ENCODE measurements at places on chromosomes 2 and 18.
A peak's percentile ranks its signal among the peaks of the same experiment; 100 is the strongest.

DNA sequence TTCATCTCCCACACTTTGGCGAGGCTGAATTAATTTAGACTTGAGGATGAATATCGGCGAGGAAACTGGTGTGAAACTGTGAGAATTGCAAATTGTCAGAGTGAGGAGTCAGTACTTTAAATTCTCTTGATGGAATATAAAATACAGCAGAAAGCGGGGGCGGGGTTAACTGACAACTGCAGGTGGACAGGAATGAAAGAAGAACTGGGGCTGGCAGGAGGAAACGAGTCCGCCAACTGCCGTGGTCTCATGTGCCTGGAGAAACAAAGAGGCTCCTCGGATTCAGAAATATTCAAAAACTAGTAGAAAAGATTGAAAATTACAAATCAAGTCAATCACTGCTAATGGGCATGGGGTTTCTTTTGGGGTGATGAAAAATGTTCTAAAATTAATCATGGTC is 44.3 kb downstream of the MOGAT1 start:
- peaks cover 20% of the 10 kb centered on the region for H3K4me1 ChIP-seq
- peak overlapping the region; percentile 3 for H3K27ac ChIP-seq
- DNase-seq = no peak

- H3K27me3 ChIP-seq = no peaks in the 10 kb centered on the region
- H3K36me3 ChIP-seq = no peaks in the 10 kb centered on the region
- no peaks in the 10 kb centered on the region for H3K4me1 ChIP-seq
- no peak overlapping the region for H3K4me3 ChIP-seq
- DNase-seq = no peak
- H3K27ac ChIP-seq = no peak overlapping the region
These were observed 593.1 kb upstream of the NRXN1 start for GRCh38 chr2:51624995-51625394.

DNA sequence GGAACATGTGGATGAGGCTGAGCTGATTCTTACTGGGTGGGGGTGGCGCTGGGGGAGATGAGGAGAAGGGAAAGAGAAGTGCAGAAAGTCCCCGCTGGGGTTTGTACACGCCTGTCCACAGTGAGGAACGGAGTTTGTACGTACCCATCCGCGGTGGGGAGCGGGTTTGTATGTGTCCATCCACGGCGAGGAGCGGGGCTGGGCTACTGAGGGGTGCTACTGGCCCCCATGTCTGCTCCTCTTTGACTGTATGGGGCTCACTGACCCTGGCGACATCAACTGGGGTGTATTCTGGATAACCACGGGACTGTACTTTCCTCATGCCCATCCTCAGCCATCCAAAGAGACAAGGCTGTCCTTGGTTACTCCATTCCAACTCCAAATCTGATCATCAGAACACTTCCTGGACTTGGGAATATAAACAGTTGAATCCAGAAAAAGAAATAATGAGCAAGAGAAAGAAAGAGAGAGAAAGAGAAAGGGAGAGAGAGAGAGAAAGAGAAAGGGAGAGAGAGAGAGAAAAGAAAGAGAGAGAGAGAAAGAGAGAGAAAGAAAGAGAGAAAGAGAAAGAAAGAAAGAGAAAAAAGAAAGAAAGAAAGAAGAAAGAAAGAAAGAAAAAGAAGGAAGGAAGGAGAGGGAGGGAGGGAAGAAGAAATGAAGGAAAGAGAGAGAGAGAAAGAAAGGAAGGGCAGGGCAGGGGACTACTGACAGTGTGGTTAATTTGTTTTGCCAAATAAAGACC is 21.0 kb downstream of the MAL start:
- no peaks in the 10 kb centered on the region for H3K27me3 ChIP-seq
- no peak overlapping the region for H3K4me3 ChIP-seq
- no peak for DNase-seq

DNA sequence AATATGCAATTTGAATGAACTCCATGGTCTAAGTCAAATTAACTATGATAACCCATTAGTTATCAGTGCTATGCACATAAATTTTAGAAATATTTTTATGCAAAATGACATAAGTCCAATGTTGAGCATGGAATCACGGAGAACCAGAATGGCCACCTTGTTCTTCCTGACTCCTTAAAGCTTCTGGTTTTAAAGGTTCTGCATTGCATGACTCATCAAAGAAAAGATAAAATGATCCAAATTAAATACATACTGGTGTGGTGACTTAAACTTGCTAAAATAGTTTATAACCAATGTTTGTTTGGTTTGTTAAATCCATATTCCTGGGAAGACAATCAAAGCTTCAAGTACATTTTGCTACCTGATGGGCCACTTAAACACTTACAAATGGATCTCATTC is 1146.9 kb upstream of the NRXN1 start:
- H3K36me3 ChIP-seq = no peaks in the 10 kb centered on the region
- H3K27ac ChIP-seq = no peak overlapping the region
- no peak overlapping the region for H3K4me3 ChIP-seq
- peaks cover 5% of the 10 kb centered on the region for H3K4me1 ChIP-seq
- no peak for DNase-seq
- H3K27me3 ChIP-seq = no peaks in the 10 kb centered on the region

DNA sequence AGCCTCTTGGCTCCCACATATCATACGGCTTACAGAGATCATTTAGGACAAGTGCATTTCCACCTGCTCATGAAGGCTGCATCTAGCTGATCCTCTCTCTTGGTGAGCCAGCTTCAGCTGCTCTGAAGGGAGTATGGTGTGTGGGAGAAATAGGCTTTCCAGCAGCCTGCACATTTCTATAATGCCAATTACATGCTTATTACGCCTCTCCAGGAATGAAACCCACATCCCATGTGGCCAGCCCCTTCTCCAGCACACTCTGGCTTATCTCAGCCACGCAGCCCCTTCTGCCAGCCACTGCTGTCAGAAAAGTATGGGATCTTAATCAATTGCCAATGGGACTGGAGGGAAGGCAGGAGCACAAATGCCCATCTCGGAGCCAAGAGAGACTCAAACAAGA is 117.5 kb downstream of the GALNT14 start:
- no peak for DNase-seq
- no peak overlapping the region for H3K4me3 ChIP-seq
- no peaks in the 10 kb centered on the region for H3K4me1 ChIP-seq
- H3K36me3 ChIP-seq = no peaks in the 10 kb centered on the region

- no peak for DNase-seq
- no peaks in the 10 kb centered on the region for H3K27me3 ChIP-seq
- H3K36me3 ChIP-seq = no peaks in the 10 kb centered on the region
These were observed 458.8 kb upstream of the NRXN1 start for GRCh38 chr2:51490576-51491234.

- H3K4me1 ChIP-seq = peaks cover 6% of the 10 kb centered on the region
- H3K27me3 ChIP-seq = no peaks in the 10 kb centered on the region
- H3K27ac ChIP-seq = no peak overlapping the region
- DNase-seq = no peak
- H3K4me3 ChIP-seq = no peak overlapping the region
- H3K36me3 ChIP-seq = peaks cover 40% of the 10 kb centered on the region
These were observed 84.3 kb downstream of the FEZ2 start for GRCh38 chr2:36513661-36514060.

DNA sequence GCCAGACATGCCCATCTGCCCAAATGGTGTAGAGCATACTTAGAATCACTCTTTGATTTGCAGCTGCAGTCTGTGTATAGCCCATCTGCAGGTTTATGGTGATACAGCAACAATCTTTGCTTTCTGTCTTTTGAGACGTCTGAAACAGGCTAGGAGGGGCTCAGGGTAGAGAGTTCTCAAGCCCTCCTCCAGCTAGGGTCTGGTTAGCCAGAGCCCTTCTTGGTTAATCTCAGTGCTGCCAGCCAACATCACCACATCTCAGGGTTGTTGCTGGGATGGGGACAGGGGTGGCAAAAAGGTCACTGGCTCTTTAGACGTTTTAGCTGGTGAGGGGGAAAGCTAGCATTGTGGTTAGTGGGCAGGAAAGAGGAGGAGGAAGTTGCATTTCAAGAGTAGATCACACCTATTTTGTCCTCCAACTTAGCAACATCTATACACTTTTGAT is 136.6 kb upstream of the ACAA2 start:
- H3K4me1 ChIP-seq = no peaks in the 10 kb centered on the region
- no peak overlapping the region for H3K27ac ChIP-seq
- no peak overlapping the region for H3K4me3 ChIP-seq
- no peaks in the 10 kb centered on the region for H3K27me3 ChIP-seq
- no peaks in the 10 kb centered on the region for H3K36me3 ChIP-seq
- no peak for DNase-seq

DNA sequence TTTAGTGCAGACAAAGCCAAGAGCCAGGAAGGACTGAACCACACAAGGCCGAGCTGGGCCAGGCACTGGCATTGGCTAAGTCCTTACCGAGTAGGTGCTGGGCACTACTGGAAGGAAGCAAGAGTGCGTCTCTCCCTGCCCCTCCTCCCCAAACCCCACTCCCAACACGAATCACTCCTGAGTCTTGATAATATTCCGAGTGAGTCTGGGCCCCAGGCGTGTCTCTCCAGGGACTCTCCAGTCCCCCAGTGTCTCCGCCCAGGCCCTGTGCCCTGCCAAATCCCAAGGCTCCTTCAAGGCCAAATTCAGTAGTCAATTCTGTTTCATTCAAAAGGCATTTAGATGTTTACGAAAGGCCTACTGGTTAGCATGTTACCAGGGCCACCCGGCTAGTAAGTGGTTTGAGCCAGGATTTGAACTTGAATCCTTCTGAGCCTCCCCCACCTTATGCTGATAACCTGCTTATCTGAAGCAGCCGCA is 82.8 kb downstream of the GLI2 start:
- H3K27ac ChIP-seq = no peak overlapping the region
- H3K36me3 ChIP-seq = no peaks in the 10 kb centered on the region
- no peak for DNase-seq
- H3K27me3 ChIP-seq = no peaks in the 10 kb centered on the region
- H3K4me3 ChIP-seq = no peak overlapping the region
- no peaks in the 10 kb centered on the region for H3K4me1 ChIP-seq

- H3K36me3 ChIP-seq = no peaks in the 10 kb centered on the region
- H3K27me3 ChIP-seq = no peaks in the 10 kb centered on the region
- no peak overlapping the region for H3K27ac ChIP-seq
- no peak overlapping the region for H3K4me3 ChIP-seq
- H3K4me1 ChIP-seq = no peaks in the 10 kb centered on the region
These were observed 150.1 kb upstream of the CCDC150 start for GRCh38 chr2:196489371-196489770.

GRCh38 chr2:233130024-233130423 is 69.9 kb downstream of the INPP5D start:
- no peaks in the 10 kb centered on the region for H3K27me3 ChIP-seq
- H3K4me3 ChIP-seq = no peak overlapping the region
- no peak overlapping the region for H3K27ac ChIP-seq
- H3K4me1 ChIP-seq = no peaks in the 10 kb centered on the region
- no peak for DNase-seq

GRCh38 chr2:101568969-101569368 is 94.1 kb upstream of the RFX8 start:
- no peaks in the 10 kb centered on the region for H3K36me3 ChIP-seq
- H3K27me3 ChIP-seq = no peaks in the 10 kb centered on the region
- no peak for DNase-seq
- H3K27ac ChIP-seq = no peak overlapping the region
- no peaks in the 10 kb centered on the region for H3K4me1 ChIP-seq

DNA sequence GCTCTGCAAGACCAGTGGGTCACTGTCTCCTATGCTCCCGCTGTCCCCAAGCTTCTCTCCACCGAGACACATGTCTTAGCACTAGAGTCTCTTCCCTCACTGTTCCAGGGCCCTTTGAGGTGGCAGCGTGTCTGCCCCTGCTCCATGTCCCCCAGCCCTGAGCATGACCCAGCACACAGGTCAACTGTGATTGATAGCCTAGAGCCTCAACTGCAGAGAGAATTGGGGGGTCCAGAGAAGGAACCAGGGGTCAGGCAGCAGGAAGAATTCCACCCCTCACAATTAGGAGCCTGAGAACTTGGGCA is 54.6 kb upstream of the ODC1 start:
- H3K4me1 ChIP-seq = peaks cover 14% of the 10 kb centered on the region
- no peak overlapping the region for H3K27ac ChIP-seq
- H3K36me3 ChIP-seq = no peaks in the 10 kb centered on the region
- H3K27me3 ChIP-seq = no peaks in the 10 kb centered on the region
- H3K4me3 ChIP-seq = no peak overlapping the region
- DNase-seq = no peak

GRCh38 chr2:26971911-26972786 is 1.7 kb downstream of the MAPRE3 start:
- H3K4me3 ChIP-seq = no peak overlapping the region
- H3K36me3 ChIP-seq = no peaks in the 10 kb centered on the region
- H3K27ac ChIP-seq = no peak overlapping the region
- H3K27me3 ChIP-seq = no peaks in the 10 kb centered on the region
- H3K4me1 ChIP-seq = peaks cover 5% of the 10 kb centered on the region

DNA sequence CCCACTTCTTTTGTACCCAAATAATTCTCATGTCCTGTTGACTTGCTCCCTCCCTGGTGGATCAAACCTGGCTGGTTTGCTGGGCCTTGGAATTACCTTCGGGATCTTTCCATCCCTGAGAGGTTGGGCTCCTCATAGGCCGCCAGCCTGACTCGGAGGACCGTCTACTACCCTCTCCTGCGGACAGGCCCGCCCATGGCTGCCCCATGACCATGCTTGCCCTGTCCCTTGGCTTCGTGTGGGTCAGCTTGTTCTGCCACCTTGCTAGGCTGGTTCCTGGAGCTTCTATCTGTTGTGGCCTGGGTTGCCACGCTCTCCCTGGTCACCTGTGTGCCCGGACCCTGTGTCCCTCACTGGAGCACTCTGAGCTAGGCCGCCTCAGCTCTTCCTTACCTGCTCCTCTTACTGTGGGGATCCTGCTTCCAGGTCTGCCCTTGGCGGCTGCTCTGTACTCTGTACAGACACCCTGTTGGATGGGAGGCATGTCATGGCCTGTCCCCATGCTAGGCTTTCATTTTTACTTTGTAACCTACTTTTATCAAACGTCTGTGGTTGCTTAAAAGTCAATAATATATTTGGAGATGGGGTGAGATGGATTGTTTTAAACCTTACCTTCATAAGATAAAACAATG is 29.7 kb upstream of the FHL2 start:
- no peak for DNase-seq
- H3K27me3 ChIP-seq = no peaks in the 10 kb centered on the region
- no peaks in the 10 kb centered on the region for H3K4me1 ChIP-seq
- no peak overlapping the region for H3K4me3 ChIP-seq
- H3K36me3 ChIP-seq = no peaks in the 10 kb centered on the region

DNA sequence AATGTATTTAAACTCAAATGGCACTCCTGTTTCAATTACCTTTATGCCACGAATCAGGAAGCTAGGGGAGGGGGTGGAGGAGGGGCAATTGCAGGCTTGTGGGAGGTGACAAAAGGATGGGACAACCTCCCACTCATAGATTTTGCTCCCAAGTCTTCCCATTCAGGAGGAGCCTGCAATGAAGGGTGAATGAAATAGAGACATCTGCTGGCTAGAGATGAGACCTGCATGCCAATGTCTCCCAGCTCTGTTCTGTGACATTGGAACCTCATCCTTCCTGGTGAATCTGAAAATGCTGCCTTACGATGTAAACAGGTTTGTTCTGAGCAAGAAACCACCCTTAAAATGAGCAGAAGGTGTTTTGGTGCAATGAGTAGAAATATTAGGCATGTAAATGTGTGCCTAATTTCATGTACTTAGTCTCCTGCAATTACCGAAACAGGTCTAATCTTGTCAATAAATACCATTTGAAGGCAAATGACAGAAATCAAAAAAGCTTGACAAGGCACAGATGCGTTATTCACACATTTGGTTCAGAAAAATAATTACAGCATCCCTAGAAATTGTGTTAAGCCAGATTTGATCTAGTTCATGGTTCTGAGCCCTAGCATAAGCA is 2.7 kb upstream of the PID1 start:
- peaks cover 3% of the 10 kb centered on the region for H3K4me1 ChIP-seq
- peak; percentile 30 for DNase-seq
- H3K4me3 ChIP-seq = no peak overlapping the region
- H3K36me3 ChIP-seq = no peaks in the 10 kb centered on the region
- no peak overlapping the region for H3K27ac ChIP-seq

GRCh38 chr2:240906911-240907590 is 915 bp downstream of the CROCC2 start:
- no peaks in the 10 kb centered on the region for H3K4me1 ChIP-seq
- H3K4me3 ChIP-seq = no peak overlapping the region
- H3K27ac ChIP-seq = no peak overlapping the region
- DNase-seq = no peak

Data from thyroid gland (tissue), 4 donors.